ENCODE measurements at places on chromosomes 16 and 17. TPM values are rescaled to one million over a fixed set of nuclear protein-coding genes. Genes with fewer than 3 reads are reported as not detected.

Gene SDR42E2
- total RNA-seq, result 0.22 TPM

Gene CACNG5
- not detected for total RNA-seq

Gene MYO15A
- 0.35 TPM for total RNA-seq

Gene FA2H
- not detected for total RNA-seq

Gene CAPNS2
- not detected for total RNA-seq

DNA sequence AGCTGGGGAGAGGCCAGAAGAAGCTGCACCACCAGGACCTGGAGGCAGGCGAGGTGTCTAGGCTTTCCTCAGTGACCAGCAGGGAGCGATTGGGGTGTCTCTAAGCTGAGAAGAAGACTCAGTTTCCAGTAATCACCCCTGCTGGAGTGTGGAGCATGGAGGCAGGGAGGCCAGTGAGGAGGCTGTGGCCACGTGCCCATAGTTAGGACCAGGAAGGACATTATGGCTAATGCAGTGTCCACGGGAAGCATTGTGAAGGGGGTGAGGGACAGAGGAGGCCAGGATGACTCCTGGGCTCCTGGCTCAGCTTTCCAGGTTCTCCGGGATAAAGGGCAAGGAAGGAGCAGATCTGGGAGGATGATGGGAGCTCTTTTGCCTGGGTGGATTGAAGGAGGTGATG is 5.7 kb downstream of the KRT13 start:
- DNase-seq, result no peak

DNA sequence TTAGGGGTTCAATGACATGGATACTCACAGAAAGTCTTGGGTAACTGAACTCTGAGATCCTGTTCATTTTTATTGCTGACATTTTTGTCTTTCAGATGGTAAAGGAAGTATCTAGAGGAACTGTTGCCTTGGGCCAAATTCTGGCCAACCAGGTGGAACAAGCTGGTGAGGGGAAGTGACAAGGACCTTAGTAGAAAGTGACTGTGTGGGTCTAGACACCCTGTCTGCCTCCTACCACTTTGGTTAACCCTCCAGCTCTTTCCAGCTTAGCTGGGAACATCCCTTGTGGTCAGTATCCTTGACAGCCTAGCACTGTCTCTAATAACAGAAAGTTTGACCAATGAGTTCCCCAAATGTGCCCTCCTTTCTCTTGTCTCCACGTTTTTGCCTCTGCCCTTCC is 28.8 kb upstream of the PRKCB start:
- DNase-seq, result no peak

- DNase-seq, result peak; percentile 78
These were observed at the start of gene PRR29 for GRCh38 chr17:63998050-63998720. Gene PRR29 (plus strand): TSS chr17:63998351. CDS start chr17:63998365, 14 bp downstream.

DNA sequence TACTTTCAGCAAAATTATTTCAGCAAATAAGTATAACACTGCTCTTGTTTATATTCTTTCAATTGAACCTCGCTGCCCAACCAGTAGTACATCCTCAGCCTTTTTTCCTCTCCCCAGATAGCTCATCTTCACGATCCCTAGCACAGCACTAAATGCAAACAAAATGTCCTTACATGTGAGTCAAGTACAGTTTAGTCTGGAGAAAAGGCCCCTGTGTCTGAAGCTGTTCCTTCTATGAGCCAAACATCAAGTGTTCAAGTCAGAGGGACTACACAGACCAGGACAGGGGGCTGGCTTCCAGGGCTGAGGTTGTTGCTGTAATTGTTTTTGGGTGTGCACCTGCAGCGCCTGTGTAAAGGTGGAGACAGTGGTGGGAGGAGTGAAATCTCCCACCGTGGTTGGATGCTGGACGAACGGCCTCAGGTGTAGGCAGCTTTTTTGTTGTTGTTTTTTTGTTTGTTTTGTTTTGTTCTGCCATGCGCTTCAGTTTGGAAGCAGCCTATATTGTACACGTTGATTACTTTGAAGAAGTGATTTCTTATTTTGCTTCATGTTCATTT is 147.1 kb downstream of the PRKCA start:
- no peak for DNase-seq

GRCh38 chr16:25628766-25629165 is 63.0 kb upstream of the HS3ST4 start:
- DNase-seq, result no peak

DNA sequence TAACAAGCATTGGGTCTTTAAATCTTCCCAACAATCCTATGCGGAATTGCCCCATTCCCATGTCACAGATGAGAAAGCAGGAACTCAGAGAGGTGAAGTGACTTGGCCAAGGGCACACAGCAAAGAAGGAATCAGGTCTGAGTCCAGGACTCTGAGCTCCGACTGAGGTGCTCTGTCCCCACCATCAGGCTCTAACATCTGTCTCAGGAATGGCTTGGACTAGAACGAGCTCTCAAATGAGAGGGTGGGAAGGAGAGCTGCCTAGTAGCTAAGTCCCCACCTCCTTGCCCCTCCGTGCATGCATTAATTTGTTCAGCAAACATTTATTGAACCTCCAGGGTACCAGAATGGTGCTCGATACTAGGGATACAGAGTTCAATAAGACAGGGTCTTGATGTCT is 26.7 kb downstream of the ABCC3 start:
- no peak for DNase-seq

Measured in activated CD4-positive, alpha-beta T cell treated with anti-CD3 and anti-CD28 coated beads, Interleukin-2, amount 10 ng/mL, durations not matched to agents 7 days and 5 days (primary cell).